HFFc6 (cell line): ENCODE measurements at places on chromosomes 2 and 18. TPM values are rescaled to one million over a fixed set of nuclear protein-coding genes. Genes with fewer than 3 reads are reported as not detected.

The LRRTM1 gene
- total RNA-seq = not detected in 3 replicates

- peaks cover 47% of the 10 kb centered on the region for H3K27me3 ChIP-seq
- DNase-seq = no peak
- H3K4me1 ChIP-seq = peaks cover 37% of the 10 kb centered on the region
- no peak overlapping the region for H3K27ac ChIP-seq
- H3K36me3 ChIP-seq = peaks cover 27% of the 10 kb centered on the region
These were observed 8.8 kb downstream of the NR4A2 start for GRCh38 chr2:156323754-156324153.

DNA sequence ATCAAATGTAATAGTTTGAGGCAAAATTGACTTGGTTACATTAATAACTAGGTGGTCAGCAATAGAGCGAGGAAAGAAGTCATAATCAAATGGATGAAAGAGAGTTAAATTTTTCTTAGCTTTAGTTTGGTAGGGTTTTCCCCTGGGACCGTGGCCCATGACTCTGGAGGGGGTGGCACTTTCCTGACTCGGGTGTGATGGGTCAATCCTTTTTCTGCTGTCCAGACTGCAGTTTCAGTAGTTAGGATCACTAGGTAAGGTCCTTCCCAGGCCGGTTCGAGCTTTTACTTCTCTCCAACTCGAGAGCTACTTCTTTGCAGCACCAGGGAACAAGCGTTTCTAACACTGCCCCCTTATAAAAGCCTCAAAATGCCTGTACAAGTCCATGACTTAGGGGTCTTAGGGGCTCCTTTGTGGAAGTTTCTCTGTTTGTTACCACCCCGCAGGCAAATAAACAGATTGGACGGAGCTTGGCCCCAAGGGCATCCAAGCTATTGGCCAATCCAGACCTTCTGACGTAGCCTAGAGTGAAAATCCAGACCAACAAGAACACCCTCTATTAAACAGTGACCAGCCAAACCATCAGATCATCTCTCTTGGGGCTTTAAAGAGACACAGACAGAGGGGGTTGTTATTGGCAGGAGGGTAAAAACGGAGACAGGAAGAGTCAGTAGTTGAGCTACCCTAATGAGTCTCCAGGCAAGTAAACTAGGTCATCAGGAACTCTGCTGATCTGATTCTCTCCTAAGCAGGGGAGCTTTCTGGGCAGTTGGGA, 9.4 kb upstream of the CEP68 start:
- H3K4me1 ChIP-seq = peaks cover 34% of the 10 kb centered on the region
- H3K36me3 ChIP-seq = peaks cover 22% of the 10 kb centered on the region; the same call in 1 of the 2 replicates
- H3K27me3 ChIP-seq = peaks cover 6% of the 10 kb centered on the region

The TTN gene
- total RNA-seq = 0.22 to 0.29 TPM (median 0.22 TPM) in 3 replicates

DNA sequence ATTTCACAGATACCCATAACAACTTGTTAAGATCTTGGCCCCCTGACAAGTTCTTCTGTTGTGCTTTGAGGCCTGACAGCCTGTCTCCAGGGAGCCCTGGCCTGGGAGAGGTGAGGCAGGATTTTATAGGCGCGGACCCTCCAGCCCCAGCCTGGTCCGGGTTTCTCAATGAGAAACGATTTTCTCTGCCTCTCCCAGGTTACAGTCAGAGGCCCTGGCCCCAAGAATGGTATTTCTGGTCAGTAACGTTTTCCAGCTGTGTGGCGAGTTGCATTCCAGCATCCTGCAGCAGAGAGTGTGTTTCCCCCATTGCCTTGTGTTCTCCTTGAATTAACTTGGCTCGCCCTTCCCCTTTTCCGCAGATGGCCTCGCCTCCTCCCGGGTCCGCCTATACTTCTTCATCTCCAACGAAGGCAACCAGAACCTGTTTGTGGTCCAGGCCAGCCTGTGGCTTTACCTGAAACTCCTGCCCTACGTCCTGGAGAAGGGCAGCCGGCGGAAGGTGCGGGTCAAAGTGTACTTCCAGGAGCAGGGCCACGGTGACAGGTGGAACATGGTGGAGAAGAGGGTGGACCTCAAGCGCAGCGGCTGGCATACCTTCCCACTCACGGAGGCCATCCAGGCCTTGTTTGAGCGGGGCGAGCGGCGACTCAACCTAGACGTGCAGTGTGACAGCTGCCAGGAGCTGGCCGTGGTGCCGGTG, 3.0 kb downstream of the INHBB start:
- H3K36me3 ChIP-seq = no peaks in the 10 kb centered on the region
- H3K27ac ChIP-seq = no peak overlapping the region
- no peak overlapping the region for H3K4me3 ChIP-seq
- DNase-seq = no peak

DNA sequence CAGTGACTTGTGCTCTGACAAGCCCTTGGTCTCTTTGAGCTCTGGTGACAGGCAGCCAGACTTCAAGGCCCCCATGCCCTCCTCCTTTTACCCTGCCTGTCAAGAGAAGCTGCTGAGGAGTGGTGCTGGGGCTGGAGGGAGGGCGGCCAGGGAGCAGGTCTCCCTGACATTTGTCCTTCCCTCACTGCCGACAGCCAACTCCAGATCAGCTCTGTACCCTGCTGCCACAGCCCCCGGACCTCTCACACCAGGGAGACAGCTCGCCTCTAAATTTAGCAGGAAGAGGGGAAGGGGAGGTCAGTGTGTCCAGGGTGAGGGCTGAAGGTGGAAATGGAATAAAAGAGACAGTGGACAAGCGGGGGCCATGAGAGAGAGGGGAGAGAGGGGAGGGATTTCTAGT, 155.8 kb downstream of the TDRD15 start:
- no peaks in the 10 kb centered on the region for H3K36me3 ChIP-seq
- no peak overlapping the region for H3K4me3 ChIP-seq
- H3K27me3 ChIP-seq = no peaks in the 10 kb centered on the region; the same call in 1 of the 2 replicates
- no peak for DNase-seq
- H3K4me1 ChIP-seq = no peaks in the 10 kb centered on the region

DNA sequence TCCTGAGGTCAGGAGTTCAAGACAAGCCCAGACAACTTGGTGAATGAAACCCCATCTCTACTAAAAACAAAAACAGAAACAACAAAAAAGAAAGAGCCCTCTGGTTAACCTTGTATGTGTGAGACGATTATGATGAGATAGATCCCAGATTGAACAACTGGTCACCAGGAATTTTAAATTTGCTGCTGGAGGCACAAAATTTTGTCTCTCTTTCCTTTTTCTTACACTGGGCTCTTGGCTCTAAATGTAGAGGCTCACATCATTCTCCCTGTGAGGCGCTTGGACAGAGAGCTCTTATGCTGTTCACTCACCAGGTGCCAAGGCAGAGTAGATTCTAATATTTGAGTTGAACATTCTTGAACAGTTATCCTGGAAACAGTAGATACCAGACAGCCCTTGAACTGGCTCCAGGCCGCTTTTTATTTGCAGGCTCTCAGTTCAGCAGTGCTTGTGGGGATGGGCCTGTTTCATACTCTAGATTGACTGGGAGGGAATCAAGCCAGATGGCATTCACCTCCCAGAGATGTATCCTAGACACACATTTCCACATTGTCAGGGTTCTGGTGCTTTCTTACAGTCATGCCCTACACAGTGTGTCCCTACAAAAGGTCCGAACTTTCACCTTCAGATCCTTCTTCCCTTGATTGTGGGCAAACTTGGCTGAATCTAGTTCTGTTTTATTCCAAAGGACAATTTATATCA, 1159.6 kb downstream of the RPIA start:
- DNase-seq = no peak
- no peaks in the 10 kb centered on the region for H3K36me3 ChIP-seq
- H3K27me3 ChIP-seq = peaks cover 2% of the 10 kb centered on the region; the same call in 1 of the 2 replicates
- H3K27ac ChIP-seq = no peak overlapping the region
